Hypothalamus (tissue), 51 donors: ENCODE measurements at places on chromosomes 12 and 14.

DNA sequence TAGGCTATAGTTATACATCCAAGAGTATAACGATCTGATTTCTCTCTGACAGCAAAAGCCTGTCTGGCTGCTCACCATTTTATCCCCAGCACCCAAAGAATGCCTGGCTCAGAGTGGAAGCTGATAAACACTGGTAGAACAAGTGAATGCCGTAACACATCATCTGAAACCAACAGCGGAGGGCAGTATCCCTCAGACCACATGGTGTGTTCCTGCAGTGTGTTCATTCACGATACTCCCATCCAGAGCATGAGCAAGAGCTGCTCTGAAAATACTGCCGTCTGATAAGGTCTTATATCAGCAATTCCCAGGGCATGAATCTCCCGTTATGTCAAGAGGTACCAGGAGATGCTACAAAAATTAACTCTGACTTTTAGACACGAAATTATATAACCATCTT is 95.9 kb downstream of the TTC7B start:
- DNase-seq = no peak

GRCh38 chr12:128025589-128026245 is 241.3 kb upstream of the TMEM132C start:
- no peak for DNase-seq

- no peak for DNase-seq
Observed at GRCh38 chr12:38732761-38733160, 172.6 kb downstream of the CPNE8 start.

- no peak for DNase-seq
Observed at GRCh38 chr14:53855127-53855526, 101.5 kb downstream of the BMP4 start.

GRCh38 chr12:121590476-121591143 is 9.8 kb upstream of the KDM2B start:
- no peak for DNase-seq

DNA sequence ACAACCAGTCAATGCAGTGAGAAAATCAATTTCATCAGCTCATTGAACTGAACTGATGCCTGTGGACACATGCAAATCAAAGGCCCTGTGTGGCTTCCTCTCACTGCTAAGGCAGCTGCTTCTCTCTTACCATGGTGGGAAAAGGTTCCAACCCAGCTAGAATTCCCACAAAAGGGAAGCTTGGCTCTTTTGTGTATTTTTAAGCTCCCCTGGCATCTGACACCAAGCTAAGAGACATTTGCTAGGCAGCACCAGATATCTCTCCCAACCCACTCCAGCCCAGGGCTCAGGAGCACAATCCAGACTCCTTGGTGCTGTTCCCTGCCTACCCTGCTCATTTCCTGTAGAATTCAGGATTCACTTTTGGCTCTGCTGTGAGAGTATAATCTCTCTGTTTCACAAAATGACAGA is 129.6 kb downstream of the GXYLT1 start:
- no peak for DNase-seq
